Cortex of kidney (tissue), 1 donor: ENCODE measurements at places on chromosomes 13 and 19.

GRCh38 chr13:48370815-48371214 is 42.1 kb downstream of the LPAR6 start:
- no peak for DNase-seq

- no peak for DNase-seq
Observed at GRCh38 chr19:34403784-34404108, 453 bp upstream of the PDCD2L start.

GRCh38 chr13:32669030-32669646 is 82.9 kb downstream of the PDS5B start:
- no peak for DNase-seq

- DNase-seq = no peak
Observed at GRCh38 chr19:51148580-51148979, 6.5 kb downstream of the SIGLEC7 start.

DNA sequence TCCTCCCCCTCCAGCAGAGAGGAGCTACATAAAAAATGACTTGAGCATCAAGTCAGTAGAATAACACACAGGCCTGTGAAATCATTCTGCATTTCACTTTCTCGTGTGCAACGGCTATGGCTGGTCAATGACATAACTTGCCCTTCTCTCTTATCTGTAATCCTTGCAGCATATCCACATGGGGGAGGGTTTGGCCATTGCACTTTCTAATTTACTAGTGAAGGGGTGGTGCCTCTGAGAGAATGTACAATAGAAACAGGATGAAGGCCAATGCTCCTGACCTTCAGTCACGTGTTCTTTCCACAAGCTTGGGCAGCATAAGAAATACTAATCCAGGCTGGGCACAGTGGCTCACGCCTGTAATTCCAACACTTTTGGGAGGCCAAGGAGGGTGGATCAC is 641.0 kb upstream of the ARGLU1 start:
- no peak for DNase-seq

DNA sequence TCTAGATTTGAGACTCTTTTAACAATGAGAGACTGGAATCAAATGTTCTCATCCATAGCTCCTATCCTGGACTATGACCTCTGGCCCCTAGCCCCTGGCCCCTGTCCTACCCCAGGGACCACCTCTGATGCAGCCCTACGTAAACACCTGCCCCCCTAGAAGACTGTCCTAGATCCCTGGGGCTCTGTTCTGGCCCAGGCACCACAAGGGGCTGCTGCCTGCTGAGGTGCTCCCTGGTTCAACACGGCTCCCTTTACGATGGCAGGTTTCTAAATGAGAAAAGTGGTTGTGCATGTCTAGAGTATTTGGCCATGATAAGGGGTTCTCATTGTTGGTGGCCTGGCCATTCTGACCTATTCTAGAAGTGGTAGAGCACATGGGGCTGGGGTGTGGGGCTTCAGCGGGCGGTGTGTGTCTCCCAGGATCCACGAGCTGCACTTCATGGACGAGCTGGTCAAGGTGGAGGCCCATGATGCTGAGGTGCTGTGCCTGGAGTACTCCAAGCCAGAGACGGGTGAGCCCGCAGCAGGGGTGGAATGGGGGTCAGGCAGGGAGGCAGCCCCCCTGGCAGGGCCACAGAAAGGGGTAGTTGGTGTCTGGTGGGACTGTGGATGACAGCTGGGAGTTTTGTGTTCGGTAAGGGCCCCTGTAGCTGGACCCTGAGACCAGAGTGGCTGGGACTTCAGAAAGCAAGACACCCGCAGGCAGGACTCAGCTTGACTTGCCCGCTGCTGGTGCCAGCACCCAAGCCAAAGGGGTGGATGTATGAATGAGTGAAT is 26.5 kb upstream of the OVOL3 start:
- no peak for DNase-seq
